ENCODE measurements at places on chromosomes 13 and 19. TPM values are rescaled to one million over a fixed set of nuclear protein-coding genes. Genes with fewer than 3 reads are reported as not detected.

The CEACAM20 gene
- polyA plus RNA-seq, result not detected

The CRB3 gene
- 17.8 TPM for polyA plus RNA-seq

The IL27RA gene
- polyA plus RNA-seq, result 6.7 TPM

The ADGRE1 gene
- polyA plus RNA-seq, result 0.20 TPM

The C19orf33 gene
- polyA plus RNA-seq, result 14.4 TPM

The SUPT5H gene
- 142 TPM for polyA plus RNA-seq

The NLRP7 gene
- not detected for polyA plus RNA-seq

The PCID2 gene
- polyA plus RNA-seq, result 79.7 TPM

The CAMSAP3 gene
- 16.1 TPM for polyA plus RNA-seq

The GJA3 gene
- polyA plus RNA-seq, result 0.08 TPM

The NAPSA gene
- polyA plus RNA-seq, result 22.3 TPM

The SLC8A2 gene
- 0.23 TPM for polyA plus RNA-seq

The KCTD4 gene
- not detected for polyA plus RNA-seq

All from left lung (tissue), 14 donors.